Upper lobe of left lung (tissue), 6 donors: ENCODE measurements at places on chromosomes 7 and 10. TPM values are rescaled to one million over a fixed set of nuclear protein-coding genes. Genes with fewer than 3 reads are reported as not detected.
A peak's percentile ranks its signal among the peaks of the same experiment; 100 is the strongest.

PIP gene
- total RNA-seq: not detected

GRCh38 chr10:11825796-11826414, 2.7 kb downstream of the PROSER2 start:
- H3K4me3 ChIP-seq: no peak overlapping the region
- no peaks in the 10 kb centered on the region for H3K36me3 ChIP-seq
- DNase-seq: no peak
- H3K27me3 ChIP-seq: no peaks in the 10 kb centered on the region

GRCh38 chr7:136353287-136353686, 376.1 kb upstream of the MTPN start:
- H3K27me3 ChIP-seq: no peaks in the 10 kb centered on the region
- no peak overlapping the region for H3K4me3 ChIP-seq
- no peaks in the 10 kb centered on the region for H3K36me3 ChIP-seq
- H3K4me1 ChIP-seq: no peaks in the 10 kb centered on the region

DNA sequence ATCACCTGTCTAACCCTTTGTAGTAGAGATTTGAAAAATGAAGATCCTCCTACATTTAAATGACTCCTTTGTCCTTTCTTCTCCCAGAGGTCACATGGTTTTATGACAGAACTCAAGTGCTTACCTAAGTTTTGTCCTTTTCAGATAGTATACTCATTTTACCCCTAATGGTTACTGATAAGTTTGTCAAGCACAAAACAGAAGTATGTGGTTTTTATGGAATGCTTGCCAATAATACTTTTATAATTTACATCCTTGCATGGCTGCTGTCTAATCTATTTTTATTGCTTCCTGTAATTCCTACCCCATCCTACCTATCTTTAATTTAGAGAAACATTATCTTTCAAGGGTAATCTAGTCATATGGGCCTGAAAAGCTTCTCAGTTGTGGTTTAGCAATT, 37.5 kb downstream of the HELLS start:
- no peaks in the 10 kb centered on the region for H3K4me1 ChIP-seq
- H3K27ac ChIP-seq: no peak overlapping the region
- no peaks in the 10 kb centered on the region for H3K27me3 ChIP-seq
- no peak overlapping the region for H3K4me3 ChIP-seq
- H3K36me3 ChIP-seq: no peaks in the 10 kb centered on the region
- no peak for DNase-seq

HOXA6 gene
- total RNA-seq: 4.0 TPM

DNA sequence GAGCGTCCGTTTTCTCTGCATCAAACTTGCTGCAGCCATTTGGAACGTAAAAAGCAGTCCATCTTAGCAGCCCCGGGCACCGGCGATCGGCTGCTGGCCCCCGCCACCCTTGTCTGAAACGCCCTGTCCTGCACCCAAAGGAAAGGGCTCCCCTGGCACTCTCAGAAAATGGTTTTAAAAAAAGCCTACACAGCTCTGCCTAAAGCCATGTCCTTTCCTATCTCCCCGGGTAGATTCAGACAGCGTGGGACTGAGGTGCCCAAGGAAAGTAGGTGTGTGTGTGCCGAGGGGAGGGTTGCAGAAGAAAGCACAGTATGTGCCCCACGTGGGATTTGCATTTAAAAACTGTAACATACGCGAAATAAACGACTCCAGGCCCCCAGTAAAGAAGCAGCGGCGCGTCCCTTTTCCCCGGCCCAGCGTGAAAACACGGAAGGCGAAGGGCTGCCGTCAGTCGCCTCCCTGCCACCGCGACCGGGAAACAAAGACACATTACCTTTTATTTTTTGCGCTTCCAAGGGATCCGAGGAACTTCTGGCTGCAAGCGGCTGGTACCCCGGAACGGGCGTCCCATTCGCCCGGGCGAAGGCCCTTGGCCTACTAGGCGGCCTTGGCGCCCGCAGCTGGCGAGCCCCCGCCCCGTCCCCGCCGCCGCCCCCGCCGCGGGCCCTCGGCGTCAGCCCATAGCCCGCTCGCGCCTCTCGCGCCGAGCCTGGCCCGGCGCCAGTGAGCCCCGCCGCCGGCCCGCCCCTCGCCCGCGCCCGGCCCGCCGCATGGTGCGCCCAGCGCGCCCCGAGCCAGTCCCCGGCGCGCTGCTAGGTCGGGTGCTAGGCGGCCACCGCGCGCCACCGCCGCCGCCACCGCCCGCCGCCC, 304.6 kb downstream of the PRPF18 start:
- H3K36me3 ChIP-seq: no peaks in the 10 kb centered on the region
- H3K4me1 ChIP-seq: peaks cover 25% of the 10 kb centered on the region
- peak overlapping the region; percentile 81 for H3K27ac ChIP-seq
- DNase-seq: peak; percentile 91

DNA sequence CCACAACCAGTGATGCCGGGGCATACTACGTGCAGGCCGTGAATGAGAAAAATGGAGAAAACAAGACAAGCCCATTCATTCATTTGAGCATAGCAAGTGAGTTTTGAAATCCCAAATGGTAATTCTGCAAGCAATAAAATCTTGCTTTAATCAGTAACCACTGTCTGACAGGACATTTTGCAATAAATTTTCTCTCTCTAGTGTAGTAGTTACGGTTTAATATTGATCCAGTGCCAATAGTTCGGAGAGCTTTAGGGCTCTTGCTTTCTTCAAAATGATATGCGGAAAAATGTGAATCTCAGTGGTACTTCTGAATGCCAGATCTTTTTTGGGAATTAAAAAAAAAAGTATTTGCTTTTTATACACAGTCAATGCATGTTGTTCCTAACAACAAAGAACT, 520.4 kb downstream of the SDK1 start:
- H3K36me3 ChIP-seq: no peaks in the 10 kb centered on the region
- H3K4me1 ChIP-seq: no peaks in the 10 kb centered on the region
- no peak overlapping the region for H3K4me3 ChIP-seq
- no peak overlapping the region for H3K27ac ChIP-seq
- DNase-seq: no peak

GRCh38 chr10:117442944-117443685, 67.9 kb upstream of the PDZD8 start:
- DNase-seq: peak; percentile 46
- no peak overlapping the region for H3K4me3 ChIP-seq
- no peaks in the 10 kb centered on the region for H3K27me3 ChIP-seq
- no peaks in the 10 kb centered on the region for H3K36me3 ChIP-seq
- H3K4me1 ChIP-seq: peaks cover 7% of the 10 kb centered on the region

DNA sequence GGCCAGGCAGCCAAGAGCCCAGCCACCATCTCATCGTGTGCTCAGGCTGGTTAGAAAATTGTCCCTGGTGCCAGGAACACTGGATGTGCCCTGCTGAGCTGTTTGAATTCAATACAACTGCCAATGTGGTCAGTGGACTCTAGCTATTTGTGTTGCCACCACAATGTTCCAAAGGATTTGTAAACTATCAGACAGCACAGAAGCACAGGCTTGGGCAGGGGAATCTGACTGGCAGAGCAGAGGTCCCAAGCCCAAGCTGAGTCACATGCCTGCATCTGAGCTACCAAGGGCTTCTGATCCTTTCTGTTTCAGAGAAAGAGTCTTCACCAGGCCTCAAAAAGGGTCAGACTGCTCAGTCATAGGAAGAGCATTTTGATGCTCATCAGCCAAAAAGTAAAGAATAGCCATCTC, 232.1 kb upstream of the SEMA3C start:
- no peaks in the 10 kb centered on the region for H3K27me3 ChIP-seq
- H3K36me3 ChIP-seq: no peaks in the 10 kb centered on the region

GRCh38 chr10:59085054-59085453, 91.4 kb upstream of the PHYHIPL start:
- H3K27ac ChIP-seq: no peak overlapping the region
- no peaks in the 10 kb centered on the region for H3K27me3 ChIP-seq
- DNase-seq: no peak

GRCh38 chr7:155721056-155721455, 76.6 kb downstream of the RBM33 start:
- H3K4me3 ChIP-seq: no peak overlapping the region
- H3K27me3 ChIP-seq: no peaks in the 10 kb centered on the region
- DNase-seq: no peak

GRCh38 chr7:151893405-151893923, 16.5 kb upstream of the PRKAG2 start:
- no peak for DNase-seq
- no peaks in the 10 kb centered on the region for H3K36me3 ChIP-seq
- peaks cover 4% of the 10 kb centered on the region for H3K4me1 ChIP-seq
- no peak overlapping the region for H3K27ac ChIP-seq

ANKRD30A gene
- total RNA-seq: not detected

GRCh38 chr7:33494474-33494873, 365.1 kb downstream of the BBS9 start:
- no peak for DNase-seq
- H3K27me3 ChIP-seq: no peaks in the 10 kb centered on the region
- no peak overlapping the region for H3K27ac ChIP-seq

DNA sequence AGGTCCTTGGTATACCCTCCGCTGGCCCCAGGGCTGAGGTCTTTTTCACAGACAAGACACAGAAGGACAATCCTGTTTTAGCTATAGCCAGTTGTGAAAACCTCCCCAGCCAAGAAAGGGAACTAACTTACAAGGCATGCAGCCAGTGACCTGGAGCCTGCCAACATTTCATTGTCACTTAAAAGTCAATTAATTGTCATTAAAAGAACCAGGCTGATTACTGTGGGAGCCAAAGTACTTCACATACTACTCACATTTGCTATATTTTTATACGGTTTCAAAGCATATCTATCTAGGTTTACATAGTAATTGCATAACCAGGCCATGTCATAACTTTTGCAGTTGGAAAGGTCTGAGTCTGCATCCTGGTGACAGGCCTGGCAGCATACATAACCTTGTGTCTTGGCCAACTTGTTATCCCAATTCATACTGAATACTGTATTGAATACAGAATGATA, 31.1 kb downstream of the NRBF2 start:
- peaks cover 2% of the 10 kb centered on the region for H3K4me1 ChIP-seq
- peaks cover 29% of the 10 kb centered on the region for H3K36me3 ChIP-seq
- H3K27ac ChIP-seq: no peak overlapping the region
- no peak for DNase-seq
- H3K4me3 ChIP-seq: no peak overlapping the region

DNA sequence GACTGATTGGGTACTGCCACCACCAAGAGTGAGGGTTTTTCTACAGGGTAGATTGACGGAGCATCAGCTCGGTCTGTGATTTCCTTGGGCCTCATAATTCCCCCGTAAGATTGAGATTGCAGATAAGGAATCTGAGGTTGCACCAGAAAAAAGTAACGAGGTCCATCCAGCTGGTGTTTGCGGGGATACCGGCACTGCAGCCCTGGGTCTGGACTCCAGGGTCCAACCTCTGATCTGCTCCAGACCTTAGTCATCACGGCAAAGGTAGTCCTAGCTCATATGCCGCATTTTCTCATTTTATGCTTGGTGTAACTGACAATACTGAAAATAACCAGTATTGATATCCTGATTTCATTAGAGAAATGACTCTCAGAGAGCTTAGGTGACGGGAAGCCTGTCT, 3.9 kb downstream of the CARD11 start:
- H3K4me3 ChIP-seq: no peak overlapping the region
- no peak overlapping the region for H3K27ac ChIP-seq
- peaks cover 4% of the 10 kb centered on the region for H3K4me1 ChIP-seq
- no peaks in the 10 kb centered on the region for H3K36me3 ChIP-seq

DNA sequence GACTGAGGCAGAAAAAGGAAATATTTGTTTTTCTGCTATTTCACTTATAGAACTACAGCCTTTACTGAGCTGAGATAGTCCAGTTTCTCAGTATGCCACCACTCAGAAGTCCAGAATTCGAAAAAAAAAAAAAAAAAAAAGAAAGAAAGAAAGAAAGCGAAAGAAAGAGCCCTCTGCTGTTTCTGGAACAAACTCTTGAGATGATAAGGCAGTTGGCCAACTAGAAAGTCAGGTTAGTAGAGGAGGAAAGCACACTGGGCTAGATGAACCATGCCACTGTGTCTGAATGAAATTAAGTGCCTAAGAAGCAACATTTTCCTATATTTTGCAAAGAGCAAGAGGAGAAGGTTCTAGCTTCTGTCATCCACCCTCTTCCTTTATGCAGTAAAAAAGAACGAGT, 403.8 kb downstream of the SORCS3 start:
- no peaks in the 10 kb centered on the region for H3K36me3 ChIP-seq
- H3K27me3 ChIP-seq: no peaks in the 10 kb centered on the region
- H3K4me1 ChIP-seq: no peaks in the 10 kb centered on the region
